ENCODE measurements at places on chromosomes 4 and X. TPM values are rescaled to one million over a fixed set of nuclear protein-coding genes. Genes with fewer than 3 reads are reported as not detected.

F8A2 gene
- not detected for total RNA-seq

P2RY4 gene
- total RNA-seq: not detected

SYP gene
- 0.23 TPM for total RNA-seq

VSIG1 gene
- total RNA-seq: 0.43 TPM

MBNL3 gene
- total RNA-seq: 3.9 TPM

PABPC1L2B gene
- total RNA-seq: not detected

TCEAL3 gene
- 38.0 TPM for total RNA-seq

NEXMIF gene
- total RNA-seq: under 0.01 TPM

JCHAIN gene
- total RNA-seq: 0.35 TPM

GABRE gene
- total RNA-seq: 20.4 TPM

CPE gene
- total RNA-seq: 86.6 TPM

LPAR4 gene
- 0.12 TPM for total RNA-seq

FHL1 gene
- 240 TPM for total RNA-seq

SCRG1 gene
- 1.4 TPM for total RNA-seq

XAGE1A gene
- not detected for total RNA-seq

PDCL2 gene
- not detected for total RNA-seq

SULT1B1 gene
- total RNA-seq: 1.6 TPM

CENPVL2 gene
- total RNA-seq: not detected

SNX12 gene
- total RNA-seq: 46.2 TPM

CTSO gene
- total RNA-seq: 15.5 TPM

ATP1B4 gene
- not detected for total RNA-seq

GASK1B gene
- 104 TPM for total RNA-seq

PSAPL1 gene
- 0.47 TPM for total RNA-seq

TMEM144 gene
- 1.6 TPM for total RNA-seq

S100P gene
- total RNA-seq: not detected

SPARCL1 gene
- total RNA-seq: 7.5 TPM

DIPK2B gene
- total RNA-seq: not detected

CT45A10 gene
- total RNA-seq: not detected

PGAM4 gene
- total RNA-seq: not detected

SUPT20HL2 gene
- not detected for total RNA-seq

SMR3B gene
- not detected for total RNA-seq

KLHL5 gene
- 35.9 TPM for total RNA-seq

GRID2 gene
- total RNA-seq: not detected
